ENCODE measurements at places on chromosomes 7 and 10.
A peak's percentile ranks its signal among the peaks of the same experiment; 100 is the strongest.

GRCh38 chr7:152743600-152743999 lies 16.0 kb upstream of the ACTR3B start:
- DNase-seq, result no peak

GRCh38 chr7:121017586-121017985 lies 29.1 kb downstream of the CPED1 start:
- DNase-seq, result no peak

DNA sequence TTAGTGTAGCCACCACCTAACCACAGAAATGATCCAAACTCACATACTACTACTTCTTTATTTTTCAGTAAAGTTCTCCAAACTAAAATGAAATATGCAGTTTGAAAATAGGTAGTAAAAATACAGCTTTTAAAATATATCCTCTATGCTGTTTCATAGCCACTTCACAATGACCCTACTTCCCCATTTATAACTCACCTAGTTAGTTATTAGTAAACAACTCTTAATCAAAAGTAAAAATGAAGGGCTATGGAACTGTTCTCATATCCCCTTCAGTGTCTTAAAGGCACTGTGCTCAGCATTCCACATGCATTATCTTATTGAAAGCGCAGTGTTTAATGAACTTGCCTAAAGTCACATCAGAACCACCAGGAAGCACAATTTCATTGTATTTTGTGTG lies 43.5 kb downstream of the KMT2C start:
- no peak for DNase-seq

GRCh38 chr7:79308192-79308591 lies 145.3 kb downstream of the MAGI2 start:
- DNase-seq, result no peak

- DNase-seq, result no peak
Measured at GRCh38 chr7:107100824-107101223, 56.3 kb downstream of the PRKAR2B start.

DNA sequence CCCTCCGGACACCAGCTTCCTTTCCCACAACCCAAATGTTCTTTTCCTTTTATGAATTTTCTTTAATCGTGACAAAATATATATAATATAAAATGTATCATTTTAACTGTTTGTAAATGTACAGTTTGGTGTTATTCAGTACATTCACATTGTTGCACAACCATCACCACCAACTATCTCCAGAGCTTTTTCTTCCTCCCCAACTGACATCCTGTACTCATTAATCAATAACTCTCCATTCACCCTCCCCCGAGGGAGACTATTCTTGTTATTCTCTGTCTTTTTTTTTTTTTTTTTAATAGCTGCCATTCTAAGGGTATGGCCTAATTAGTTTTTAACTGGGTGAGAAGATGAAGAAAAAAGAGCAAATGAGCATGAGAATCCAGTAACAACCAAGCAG lies 30.6 kb upstream of the ITGB1 start:
- DNase-seq, result no peak

GRCh38 chr7:116239434-116239833 lies 29.1 kb downstream of the TES start:
- DNase-seq, result no peak

DNA sequence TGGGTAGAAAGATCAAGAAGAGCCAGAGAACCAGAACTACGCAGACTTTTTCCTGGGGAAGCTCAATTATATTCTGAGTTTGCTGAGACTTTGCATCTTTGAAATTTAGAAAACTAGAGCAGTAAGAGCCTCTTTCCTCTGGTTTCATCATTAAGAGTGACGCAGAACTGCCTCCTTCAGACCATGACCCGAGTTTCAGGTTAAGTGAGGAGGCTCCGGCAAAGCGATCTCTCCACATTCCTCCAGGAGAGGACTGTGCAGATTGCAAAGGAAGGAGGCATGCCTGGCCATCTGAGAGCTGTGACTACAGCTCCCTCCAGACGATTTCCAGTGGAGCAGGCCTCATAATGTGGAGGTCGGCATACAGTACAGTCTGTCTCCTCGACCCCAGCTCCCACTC lies 115.8 kb upstream of the LANCL2 start:
- DNase-seq, result no peak

DNA sequence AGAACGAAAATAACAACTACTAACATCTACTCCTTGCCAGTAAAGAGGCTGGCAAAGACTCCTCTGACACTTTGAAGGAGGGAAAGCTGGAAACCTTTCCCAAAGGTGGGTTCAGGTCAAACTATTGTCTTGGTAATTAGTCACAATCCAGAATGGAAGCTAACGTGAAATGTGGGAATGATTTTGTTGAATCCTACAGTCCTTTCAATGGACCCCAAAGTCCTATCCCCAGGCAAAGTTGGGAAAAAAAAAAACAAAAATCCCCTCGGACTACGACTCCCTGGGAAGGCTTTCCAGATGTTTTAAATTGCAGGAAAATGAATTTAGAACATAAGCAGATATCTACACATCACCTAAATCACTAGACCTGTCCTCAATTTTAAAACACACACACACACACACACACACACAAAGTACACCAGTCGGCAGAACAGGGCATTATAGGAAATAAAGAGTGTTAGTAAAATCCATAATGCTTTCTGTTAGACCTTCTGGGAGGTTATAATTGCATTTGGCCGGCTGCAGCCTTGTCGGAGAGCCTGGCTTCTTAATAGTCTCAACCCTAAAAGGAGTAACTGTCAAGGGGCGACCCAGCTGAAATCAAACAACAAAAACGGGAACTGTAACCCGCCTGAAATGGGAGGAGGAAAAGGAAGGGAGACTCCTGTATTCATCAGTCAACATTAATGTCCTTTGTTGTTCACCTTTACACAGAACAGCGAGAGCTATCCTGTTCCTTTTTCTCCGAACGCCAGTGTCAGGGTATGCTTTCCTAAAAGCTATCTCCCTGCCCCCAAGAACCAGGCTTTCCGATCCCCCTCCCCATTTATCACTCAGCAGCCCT lies 1.5 kb downstream of the DOCK4 start:
- DNase-seq, result no peak

GRCh38 chr10:77532068-77532467 lies 105.5 kb downstream of the KCNMA1 start:
- DNase-seq, result peak; percentile 49

GRCh38 chr7:133706016-133706415 lies 421.1 kb upstream of the LRGUK start:
- DNase-seq, result no peak

GRCh38 chr10:35585356-35585755 lies 19.8 kb upstream of the GJD4 start:
- DNase-seq, result no peak

All from GOT3 (cell line).